ENCODE measurements at places on chromosomes 7 and 10.

DNA sequence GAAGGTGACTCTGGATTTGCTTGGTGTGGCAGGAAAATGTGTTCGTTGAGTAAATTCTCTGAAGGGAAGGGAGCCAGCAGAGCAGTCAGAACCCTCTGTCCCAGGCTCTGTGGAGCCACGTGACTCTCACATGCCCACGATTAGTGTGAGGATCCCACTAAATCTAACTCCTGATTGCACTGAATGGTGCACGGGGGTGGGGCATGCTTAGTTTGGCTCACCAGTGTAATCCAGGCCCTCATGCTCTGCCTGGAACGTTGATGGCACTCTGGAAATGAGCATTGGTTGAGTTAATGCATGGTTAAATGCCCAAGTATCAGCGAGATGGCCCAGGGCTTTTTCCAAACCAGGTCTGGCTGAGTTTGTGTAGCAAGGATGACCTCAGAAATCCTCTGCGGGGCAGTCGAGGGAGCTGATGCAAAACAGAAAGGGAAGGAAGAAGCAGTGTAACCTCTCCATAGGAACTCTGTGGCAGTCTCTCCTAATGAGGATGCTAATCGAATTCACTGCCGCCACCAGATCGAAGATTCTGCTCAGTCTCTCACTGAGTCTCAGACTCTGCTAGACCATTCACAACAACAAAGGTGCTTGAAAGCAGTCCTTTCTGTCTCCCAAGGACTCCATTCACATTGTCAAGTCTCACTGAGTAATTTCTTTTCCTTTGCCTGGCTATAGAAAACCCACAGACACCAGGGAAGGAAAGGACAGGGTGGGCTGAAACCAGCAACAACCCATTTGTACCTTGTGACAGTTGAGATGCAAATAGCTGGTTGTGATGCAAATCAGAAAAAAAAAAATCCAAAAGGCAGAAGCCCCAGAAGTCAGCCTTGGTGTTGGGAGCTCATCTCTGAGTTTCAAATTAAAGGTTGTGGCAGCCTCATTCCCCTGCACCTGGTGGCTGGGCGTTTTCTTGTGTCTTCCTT is 98.1 kb downstream of the C10orf105 start:
- DNase-seq: no peak

- DNase-seq: no peak
These were observed 156.3 kb upstream of the TMEM106B start for GRCh38 chr7:12054830-12055229.

- DNase-seq: no peak
These were observed 218 bp downstream of the GDI2 start for GRCh38 chr10:5813091-5813340.

- DNase-seq: no peak
These were observed 23.6 kb downstream of the SKIDA1 start for GRCh38 chr10:21501731-21502347.

DNA sequence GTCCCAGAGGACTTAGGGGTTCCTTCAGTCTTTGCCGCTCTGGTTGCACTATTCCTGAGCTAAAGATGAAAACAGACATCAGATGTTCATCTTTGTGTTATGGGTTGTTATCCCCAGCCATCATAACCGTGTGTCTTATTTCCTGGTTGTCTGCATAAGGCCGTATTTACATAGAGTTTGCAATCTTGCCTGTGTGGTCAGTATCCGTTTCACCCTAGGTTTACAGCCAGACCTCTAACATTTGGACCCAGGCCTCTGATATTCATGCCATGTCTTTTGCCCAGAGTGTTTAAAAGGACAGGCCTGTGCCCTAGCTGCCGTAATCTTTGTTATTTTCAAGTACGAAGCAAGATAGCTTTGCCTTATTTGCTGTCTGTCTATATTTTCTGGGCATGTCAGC is 26.6 kb downstream of the LRRC4 start:
- no peak for DNase-seq

DNA sequence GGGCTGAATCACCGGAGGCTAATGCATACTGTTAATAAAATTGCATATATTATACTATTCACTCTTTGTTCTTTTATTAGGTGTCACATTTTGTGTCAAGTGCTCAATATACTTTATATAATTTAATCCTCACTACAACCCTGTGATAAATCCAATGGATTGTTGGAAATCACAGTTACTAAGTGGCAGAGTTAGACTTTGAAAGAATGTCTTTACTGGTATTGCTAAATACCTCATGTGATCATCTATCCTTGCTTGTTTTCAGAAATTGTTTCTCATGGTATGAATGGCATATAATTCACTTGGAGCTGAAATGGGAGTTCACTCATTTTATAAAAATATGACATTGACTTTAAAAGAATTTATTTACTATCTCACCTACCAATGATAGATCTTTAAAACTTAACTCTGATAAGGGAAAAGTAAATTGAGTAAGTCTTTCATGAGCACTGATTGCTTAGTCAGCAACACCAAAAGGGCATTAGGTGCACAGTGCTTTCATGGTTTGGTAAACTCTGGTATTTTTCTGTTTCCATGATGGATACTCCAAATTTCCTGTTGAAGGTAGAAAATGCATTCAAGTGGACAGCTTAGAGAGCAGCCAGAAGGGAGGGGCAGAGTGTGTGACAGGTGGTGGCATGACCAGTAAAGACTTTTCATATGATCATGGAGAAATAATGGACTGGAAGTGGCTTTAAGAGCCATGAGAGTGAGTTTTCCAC is 22.6 kb downstream of the ENKUR start:
- DNase-seq: no peak

- no peak for DNase-seq
These were observed 166.5 kb upstream of the GNAI1 start for GRCh38 chr7:79968077-79968648.

GRCh38 chr10:78505657-78506056 is 472.0 kb downstream of the RPS24 start:
- DNase-seq: no peak

GRCh38 chr7:29019896-29020295 is 61.8 kb upstream of the TRIL start:
- no peak for DNase-seq

DNA sequence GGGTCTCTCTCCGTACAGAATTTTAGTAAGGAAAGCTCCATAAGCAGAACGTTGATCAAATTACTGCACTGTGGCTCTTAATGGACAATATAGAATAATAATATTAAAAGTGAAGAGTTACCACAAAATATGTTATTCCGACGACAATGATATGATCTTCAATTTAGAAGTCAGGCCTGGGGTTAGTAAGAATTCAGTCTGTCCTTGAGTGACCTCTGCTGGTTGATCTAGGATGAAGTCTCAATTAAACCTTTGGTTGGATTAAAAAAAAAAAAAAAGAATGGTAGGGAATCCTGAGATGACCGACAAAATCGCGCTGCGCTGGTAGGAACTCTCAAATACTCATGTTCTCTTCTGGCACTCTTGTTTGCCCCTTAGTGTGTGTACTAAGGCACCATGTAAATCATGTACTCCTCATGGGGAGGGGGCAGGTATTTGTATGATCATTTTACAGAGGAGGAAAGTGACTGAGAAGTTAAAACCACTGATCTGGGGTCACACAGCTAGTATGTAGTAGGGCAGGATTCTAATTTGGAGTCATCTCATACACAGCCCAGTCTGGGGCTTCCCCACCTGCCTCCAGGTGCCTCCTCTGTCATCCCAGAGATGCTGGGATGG is 161.3 kb upstream of the NPVF start:
- DNase-seq: peak; percentile 15

GRCh38 chr7:131900785-131901287 is 344.4 kb upstream of the PODXL start:
- no peak for DNase-seq

- DNase-seq: no peak
These were observed 21.9 kb downstream of the PCBD1 start for GRCh38 chr10:70866424-70866823.
